ENCODE measurements at places on chromosomes 7 and 10. TPM values are rescaled to one million over a fixed set of nuclear protein-coding genes. Genes with fewer than 3 reads are reported as not detected.
A peak's percentile ranks its signal among the peaks of the same experiment; 100 is the strongest.

The DPCD gene
- 5.5 TPM for total RNA-seq

The ITPRIP gene
- 51.4 TPM for total RNA-seq

GRCh38 chr7:154817224-154817896 is 185.6 kb downstream of the PAXIP1 start:
- no peak overlapping the region for H3K27ac ChIP-seq
- H3K4me1 ChIP-seq: no peaks in the 10 kb centered on the region
- H3K36me3 ChIP-seq: no peaks in the 10 kb centered on the region
- no peak for DNase-seq
- no peaks in the 10 kb centered on the region for H3K27me3 ChIP-seq
- no peak overlapping the region for H3K4me3 ChIP-seq

- H3K4me3 ChIP-seq: no peak overlapping the region
- H3K36me3 ChIP-seq: no peaks in the 10 kb centered on the region
- H3K27me3 ChIP-seq: no peaks in the 10 kb centered on the region
- no peaks in the 10 kb centered on the region for H3K4me1 ChIP-seq
- no peak for DNase-seq
These were observed 8.0 kb downstream of the SYCE1 start for GRCh38 chr10:133557381-133557780.

DNA sequence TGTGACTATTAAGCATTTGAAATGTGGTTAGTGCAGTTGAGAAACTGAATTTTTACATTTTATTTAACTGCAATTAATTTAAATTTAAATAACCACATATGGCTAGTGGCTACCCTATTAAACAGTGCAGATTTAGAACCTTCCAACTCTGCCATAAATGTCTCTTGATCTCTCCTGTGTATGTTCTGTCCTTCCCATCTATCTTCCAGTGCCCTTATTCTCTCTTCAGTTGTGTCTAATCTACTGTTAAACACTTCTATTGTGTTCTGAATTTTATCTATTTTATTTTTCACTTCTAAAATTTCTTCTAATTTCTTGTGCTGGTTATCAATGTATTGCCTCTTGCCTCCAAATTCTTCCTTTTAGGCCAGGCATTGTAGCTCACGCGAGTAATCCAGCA is 105.0 kb downstream of the CUL2 start:
- H3K27ac ChIP-seq: no peak overlapping the region
- no peaks in the 10 kb centered on the region for H3K36me3 ChIP-seq
- DNase-seq: no peak
- no peaks in the 10 kb centered on the region for H3K27me3 ChIP-seq
- no peaks in the 10 kb centered on the region for H3K4me1 ChIP-seq

GRCh38 chr7:84998665-84999064 is 188.2 kb downstream of the SEMA3D start:
- no peak overlapping the region for H3K4me3 ChIP-seq
- no peaks in the 10 kb centered on the region for H3K27me3 ChIP-seq
- H3K36me3 ChIP-seq: no peaks in the 10 kb centered on the region
- H3K4me1 ChIP-seq: no peaks in the 10 kb centered on the region
- no peak overlapping the region for H3K27ac ChIP-seq

The OR2A7 gene
- 4.7 TPM for total RNA-seq

GRCh38 chr7:54544527-54545240 is 2.5 kb downstream of the VSTM2A start:
- H3K27ac ChIP-seq: no peak overlapping the region
- no peak overlapping the region for H3K4me3 ChIP-seq
- no peaks in the 10 kb centered on the region for H3K4me1 ChIP-seq
- no peaks in the 10 kb centered on the region for H3K36me3 ChIP-seq
- DNase-seq: no peak

GRCh38 chr10:15144788-15145187 is 23.7 kb downstream of the NMT2 start:
- no peak overlapping the region for H3K4me3 ChIP-seq
- no peaks in the 10 kb centered on the region for H3K4me1 ChIP-seq
- no peaks in the 10 kb centered on the region for H3K36me3 ChIP-seq
- no peaks in the 10 kb centered on the region for H3K27me3 ChIP-seq
- no peak overlapping the region for H3K27ac ChIP-seq

The ZCWPW1 gene
- total RNA-seq: 4.4 TPM

The WIPF3 gene
- 2.1 TPM for total RNA-seq

The SLC16A12 gene
- 0.45 TPM for total RNA-seq

The TMEM72 gene
- total RNA-seq: not detected

GRCh38 chr7:148772297-148773089 is 73.8 kb downstream of the CUL1 start:
- peaks cover 7% of the 10 kb centered on the region for H3K36me3 ChIP-seq
- H3K27me3 ChIP-seq: no peaks in the 10 kb centered on the region

DNA sequence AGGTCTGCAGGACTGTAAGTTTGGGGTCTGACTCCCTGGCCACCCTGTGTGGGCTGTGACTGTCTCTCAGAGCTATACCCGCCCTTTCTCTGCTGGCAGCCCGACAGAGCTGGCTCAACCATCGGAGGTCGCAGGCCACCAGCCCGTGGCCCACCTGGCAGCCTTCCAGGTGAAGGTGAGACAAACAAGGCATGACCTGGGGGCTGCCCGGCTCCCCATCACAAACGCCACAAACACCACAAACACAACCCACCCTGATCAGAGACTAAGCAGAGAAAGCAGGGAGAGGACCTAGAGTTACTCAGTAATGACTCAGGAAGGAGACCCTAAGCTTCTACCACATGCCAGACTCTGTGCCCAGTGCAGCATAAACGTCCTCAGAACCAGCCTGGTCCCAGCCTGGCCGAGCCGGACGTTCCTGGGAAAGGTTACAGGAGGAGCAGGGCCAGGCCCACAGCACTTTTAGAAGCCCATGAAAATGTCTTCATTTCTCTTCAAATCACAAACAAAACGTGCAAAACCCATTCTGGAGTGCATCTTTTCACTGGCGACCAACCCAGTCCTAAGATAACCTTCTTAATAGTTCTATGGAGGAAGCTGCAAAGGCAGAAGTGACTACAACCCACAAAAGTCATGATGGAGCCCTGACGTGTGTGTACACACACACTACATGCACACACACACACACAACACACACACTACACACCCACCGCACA is 66.8 kb downstream of the MKI67 start:
- H3K4me3 ChIP-seq: no peak overlapping the region
- peak overlapping the region; percentile 11 for H3K27ac ChIP-seq
- H3K4me1 ChIP-seq: peaks cover 3% of the 10 kb centered on the region
- H3K36me3 ChIP-seq: no peaks in the 10 kb centered on the region

The CYP3A7 gene
- not detected for total RNA-seq

The NUPR2 gene
- 0.62 TPM for total RNA-seq

The TRIM50 gene
- total RNA-seq: 2.2 TPM

DNA sequence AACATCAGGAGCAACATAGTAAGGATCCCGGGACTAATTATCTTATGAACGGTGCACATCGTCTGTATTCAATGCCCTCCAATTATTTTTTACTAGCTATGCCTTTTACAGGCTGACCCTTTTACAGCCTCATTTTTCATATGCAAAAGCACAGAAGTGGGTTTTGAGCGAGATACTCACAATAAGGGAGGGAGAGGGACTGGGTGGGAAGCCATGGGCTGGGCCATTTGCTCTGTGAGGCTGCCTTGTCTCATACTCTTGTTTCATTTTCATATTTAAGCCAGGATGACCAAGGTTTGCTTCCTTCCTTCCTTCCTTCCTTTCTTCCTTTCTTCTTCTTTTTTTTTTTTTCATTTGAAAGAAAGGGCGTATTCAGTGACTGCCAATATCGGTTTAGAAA is 259.3 kb downstream of the TRIL start:
- no peak overlapping the region for H3K4me3 ChIP-seq
- no peak overlapping the region for H3K27ac ChIP-seq
- peaks cover 2% of the 10 kb centered on the region for H3K4me1 ChIP-seq
- no peak for DNase-seq
- no peaks in the 10 kb centered on the region for H3K27me3 ChIP-seq

DNA sequence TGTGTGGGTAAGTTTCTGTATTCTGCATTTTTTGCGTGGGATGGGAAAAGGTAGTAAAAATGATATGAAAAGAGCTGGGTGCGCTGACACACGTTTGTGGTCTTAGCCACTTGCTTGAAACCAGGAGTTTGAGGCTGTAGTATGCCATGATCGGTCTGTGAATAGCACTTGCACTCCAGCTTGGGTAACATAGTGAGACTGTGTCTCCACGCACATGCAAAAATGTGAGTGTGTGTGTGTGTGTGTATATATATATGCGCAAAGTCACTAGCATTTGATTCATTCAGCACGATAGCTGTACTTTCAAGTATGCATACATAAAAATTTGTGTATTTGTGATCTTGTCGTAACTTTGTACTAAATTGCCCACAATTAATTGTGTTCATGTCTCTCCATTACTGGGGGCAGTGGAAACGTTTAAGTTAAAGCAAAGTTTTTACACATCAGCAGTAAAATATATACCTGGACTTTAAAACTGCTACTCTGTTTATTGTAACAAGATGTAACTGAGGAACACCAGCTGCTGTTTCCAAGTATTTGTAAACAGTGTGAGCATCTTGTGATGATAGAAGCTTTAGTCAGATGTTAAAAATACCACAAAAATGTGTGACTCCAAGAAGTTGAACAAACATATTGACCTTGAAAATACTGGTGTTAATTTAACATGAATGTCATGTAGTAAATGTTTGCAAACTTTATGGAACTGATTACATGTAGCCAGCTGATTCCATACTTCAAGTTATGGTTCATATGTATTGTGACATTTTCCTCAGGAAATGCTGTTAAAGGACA is 1.6 kb downstream of the ZRANB1 start:
- no peaks in the 10 kb centered on the region for H3K27me3 ChIP-seq
- H3K4me1 ChIP-seq: peaks cover 24% of the 10 kb centered on the region
- no peak overlapping the region for H3K4me3 ChIP-seq
- DNase-seq: no peak

GRCh38 chr10:4063717-4064116 is 278.7 kb upstream of the KLF6 start:
- H3K27ac ChIP-seq: no peak overlapping the region
- no peaks in the 10 kb centered on the region for H3K36me3 ChIP-seq
- no peaks in the 10 kb centered on the region for H3K27me3 ChIP-seq
- H3K4me3 ChIP-seq: no peak overlapping the region

The ADK gene
- total RNA-seq: 21.1 TPM

DNA sequence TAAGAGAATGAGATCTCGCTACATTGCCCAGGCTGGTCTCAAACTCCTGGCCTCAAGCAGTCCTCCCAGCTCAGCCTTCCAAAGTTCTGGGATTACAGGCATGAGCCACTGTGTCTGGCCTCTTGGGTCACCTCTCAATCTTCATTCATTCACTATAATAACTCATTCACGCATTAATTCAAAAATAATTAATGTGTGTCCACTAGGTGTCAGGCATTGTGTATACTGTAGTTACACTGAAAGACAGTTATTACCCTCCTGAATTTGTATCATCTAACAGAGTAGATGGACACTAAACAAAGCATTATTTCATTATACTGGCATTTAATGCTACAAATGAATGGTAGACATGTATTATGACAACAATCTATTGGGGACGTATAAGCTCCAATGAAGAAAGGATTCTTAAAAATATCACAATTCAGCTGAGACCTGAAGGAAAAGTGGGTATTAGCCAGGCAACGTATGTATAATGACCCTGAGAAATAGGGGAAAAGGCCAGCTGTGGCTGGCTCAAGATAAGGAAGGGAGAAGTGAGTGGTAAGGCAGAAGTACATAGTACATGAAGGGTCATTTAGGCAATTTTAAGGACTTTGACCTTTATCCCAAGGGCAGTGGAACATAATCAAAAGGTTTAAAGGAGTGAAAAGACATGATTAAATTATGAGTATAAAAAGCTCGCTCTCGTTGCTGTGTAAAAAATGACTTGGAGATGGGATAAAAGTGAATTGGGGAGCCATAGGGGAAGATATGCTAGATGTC is 150.7 kb downstream of the BTAF1 start:
- H3K4me1 ChIP-seq: no peaks in the 10 kb centered on the region
- H3K27ac ChIP-seq: no peak overlapping the region
- peaks cover 3% of the 10 kb centered on the region for H3K36me3 ChIP-seq
- DNase-seq: no peak
- H3K27me3 ChIP-seq: no peaks in the 10 kb centered on the region

DNA sequence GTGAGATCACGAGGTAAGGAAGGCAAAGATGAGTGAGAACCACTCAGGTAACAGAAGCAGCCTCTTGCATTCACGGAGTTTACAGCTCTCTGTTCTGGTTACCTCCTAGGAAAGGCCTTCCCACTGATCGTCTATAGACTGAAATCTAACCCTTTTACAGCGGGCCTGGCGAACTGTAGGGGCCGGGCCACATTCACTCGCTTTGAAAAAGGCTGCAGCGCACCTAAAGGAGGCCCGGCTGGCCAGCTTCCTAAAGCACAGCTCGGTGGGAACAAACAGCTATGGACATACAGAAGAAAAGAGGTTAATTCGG is 565 bp downstream of the ATP5MK start:
- no peaks in the 10 kb centered on the region for H3K27me3 ChIP-seq
- peaks cover 2% of the 10 kb centered on the region for H3K36me3 ChIP-seq
- peak overlapping the region; percentile 63 for H3K27ac ChIP-seq
- DNase-seq: no peak
- peak overlapping the region; percentile 90 for H3K4me3 ChIP-seq
- peaks cover 6% of the 10 kb centered on the region for H3K4me1 ChIP-seq

- no peaks in the 10 kb centered on the region for H3K27me3 ChIP-seq
- H3K4me1 ChIP-seq: peaks cover 3% of the 10 kb centered on the region
- no peaks in the 10 kb centered on the region for H3K36me3 ChIP-seq
- no peak overlapping the region for H3K27ac ChIP-seq
- no peak overlapping the region for H3K4me3 ChIP-seq
- DNase-seq: no peak
These were observed 135.9 kb upstream of the CCDC6 start for GRCh38 chr10:60042262-60042661.

The RTKN2 gene
- total RNA-seq: 0.21 TPM

GRCh38 chr7:143419880-143420279 is 11.2 kb upstream of the EPHA1 start:
- no peak overlapping the region for H3K4me3 ChIP-seq
- no peak for DNase-seq
- no peaks in the 10 kb centered on the region for H3K36me3 ChIP-seq
- H3K4me1 ChIP-seq: no peaks in the 10 kb centered on the region

The PDE1C gene
- 6.6 TPM for total RNA-seq

DNA sequence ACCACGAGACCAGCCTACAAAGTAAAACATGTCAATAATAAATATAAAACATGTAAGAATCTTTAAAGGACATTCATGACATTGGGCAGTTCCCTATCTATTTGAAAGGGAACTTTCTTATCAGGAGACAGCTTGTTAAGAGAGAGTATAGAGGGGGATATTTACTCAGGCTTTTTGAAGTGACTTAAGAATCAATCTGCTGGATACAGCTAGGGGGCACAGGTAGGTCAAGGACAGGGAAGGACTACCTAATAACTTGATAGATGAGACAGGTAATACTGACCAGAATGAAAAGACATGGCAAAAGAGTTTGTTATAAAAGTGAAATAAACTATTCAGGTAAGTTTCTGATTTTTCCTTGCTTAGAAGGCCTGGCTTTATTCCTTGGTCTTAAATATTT is 21.8 kb upstream of the LRRD1 start:
- H3K4me1 ChIP-seq: no peaks in the 10 kb centered on the region
- no peak overlapping the region for H3K4me3 ChIP-seq

- H3K27me3 ChIP-seq: no peaks in the 10 kb centered on the region
- H3K4me3 ChIP-seq: no peak overlapping the region
- peak overlapping the region; percentile 63 for H3K27ac ChIP-seq
- peak; percentile 61 for DNase-seq
- no peaks in the 10 kb centered on the region for H3K36me3 ChIP-seq
These were observed 46.6 kb upstream of the COL1A2 start for GRCh38 chr7:94348142-94348541.
